AG09319 (cell line): ENCODE measurements at places on chromosomes 4 and X.

- DNase-seq = no peak
Observed at GRCh38 chr4:36303426-36304137, 22.2 kb downstream of the DTHD1 start.

DNA sequence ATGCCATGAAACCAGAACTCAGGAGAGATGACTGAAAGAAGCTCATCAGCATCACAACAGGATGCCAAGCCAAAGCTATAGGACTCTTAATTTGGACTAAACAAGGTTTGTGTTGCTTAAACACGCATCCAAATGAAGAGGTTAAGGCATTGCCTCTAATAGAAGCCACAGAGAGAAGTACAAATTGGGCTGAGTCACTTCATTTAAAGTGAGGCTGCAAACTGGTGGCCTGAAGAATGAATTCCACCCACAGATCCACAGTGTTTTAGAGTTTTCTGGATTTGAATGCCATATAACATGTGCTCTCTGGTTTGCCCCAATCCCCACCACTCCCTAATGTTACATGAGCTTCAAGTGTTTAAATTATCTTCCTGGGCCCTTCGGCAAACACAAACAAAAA lies 103.5 kb downstream of the FIP1L1 start:
- no peak for DNase-seq

- DNase-seq = no peak
Observed at GRCh38 chr4:114754616-114755015, 156.0 kb downstream of the UGT8 start.

- DNase-seq = no peak
Observed at GRCh38 chr4:13386405-13387107, 97.6 kb downstream of the RAB28 start.

- DNase-seq = peak; percentile 10
Observed at GRCh38 chr4:22356987-22357596, 158.8 kb downstream of the ADGRA3 start.

DNA sequence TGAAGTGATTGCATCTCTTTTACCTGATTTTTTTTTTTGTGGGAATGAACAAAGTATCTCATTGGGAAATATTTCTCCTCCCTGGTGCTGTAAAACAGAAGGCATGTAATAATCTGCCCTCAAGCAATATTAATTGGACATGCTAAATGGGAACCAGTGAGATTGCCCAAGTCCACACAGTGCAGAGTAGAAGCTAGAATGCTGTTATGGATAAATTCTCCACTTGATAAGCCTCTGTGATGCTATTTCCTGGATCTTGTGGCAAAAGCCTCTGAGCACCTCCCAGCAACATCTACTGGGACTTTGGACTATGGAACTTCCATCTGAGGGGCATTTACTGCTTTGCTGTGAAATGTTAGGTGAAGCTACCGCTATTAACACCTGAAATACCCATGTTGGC lies 46.9 kb upstream of the YTHDC1 start:
- DNase-seq = no peak

GRCh38 chr4:168725930-168726329 lies 229.1 kb downstream of the PALLD start:
- DNase-seq = no peak

DNA sequence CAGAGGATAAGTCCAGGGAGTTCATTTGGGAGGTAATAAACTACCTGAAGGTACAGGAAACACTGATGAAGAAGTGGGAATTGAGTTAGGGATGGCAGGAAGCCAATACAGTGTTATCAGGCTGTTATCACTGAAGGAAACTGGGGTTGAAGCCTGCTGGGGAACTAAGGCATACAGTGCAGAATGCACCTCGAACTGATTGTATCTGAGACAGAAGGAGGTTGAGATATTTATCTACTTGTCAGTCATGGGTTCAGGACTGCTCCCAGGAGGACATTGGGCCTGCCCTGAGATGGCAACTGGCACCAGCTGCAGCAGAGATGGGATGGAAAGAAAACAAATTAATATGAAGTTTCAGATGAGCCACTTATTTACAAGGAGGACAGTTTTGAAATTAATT lies 35.5 kb upstream of the CD38 start:
- DNase-seq = no peak

DNA sequence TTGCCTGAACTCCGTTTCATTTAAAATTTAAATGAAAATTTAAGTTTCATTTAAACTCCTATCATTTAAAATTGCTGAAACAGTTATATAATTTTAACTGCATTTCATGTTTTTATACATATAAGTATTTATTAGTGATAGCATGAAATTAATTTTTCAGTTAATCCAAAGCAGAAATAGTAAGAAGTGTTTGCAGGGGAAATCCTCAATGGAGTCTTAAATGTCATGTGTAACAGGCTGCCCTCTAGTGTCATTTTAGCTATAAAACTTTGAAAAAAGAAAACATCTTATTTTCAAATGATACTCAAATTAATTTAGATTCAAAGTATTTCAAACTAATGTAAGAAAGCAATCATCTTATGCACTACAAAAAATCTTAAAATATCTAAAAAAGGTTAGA lies 27.2 kb downstream of the TAPT1 start:
- DNase-seq = no peak

- no peak for DNase-seq
Observed at GRCh38 chrX:63428348-63428747, 77.2 kb upstream of the SPIN4 start.

- no peak for DNase-seq
Observed at GRCh38 chr4:121376556-121376955, 4.3 kb downstream of the QRFPR start.

DNA sequence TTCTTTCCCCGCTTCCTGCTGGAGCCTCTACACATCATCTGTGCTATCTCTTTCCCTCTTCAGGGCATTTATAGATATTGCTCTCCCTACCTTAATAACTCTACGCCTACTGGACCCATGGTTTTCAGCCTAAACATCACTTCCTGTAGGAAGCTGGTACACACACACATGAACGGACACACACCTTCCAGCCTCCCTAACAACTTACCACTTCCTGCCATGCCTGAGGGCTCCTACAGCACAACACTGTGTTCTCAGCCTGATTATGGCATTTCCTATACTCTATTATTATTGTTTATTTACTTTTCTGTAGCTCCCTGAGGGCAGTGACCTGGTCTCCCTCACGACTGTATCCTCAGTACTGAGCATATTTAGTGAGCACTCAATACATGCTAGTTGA lies 163.6 kb upstream of the MAP3K15 start:
- DNase-seq = no peak

- DNase-seq = peak; percentile 19
Observed at GRCh38 chr4:149264093-149264733, 551.4 kb downstream of the IQCM start.

DNA sequence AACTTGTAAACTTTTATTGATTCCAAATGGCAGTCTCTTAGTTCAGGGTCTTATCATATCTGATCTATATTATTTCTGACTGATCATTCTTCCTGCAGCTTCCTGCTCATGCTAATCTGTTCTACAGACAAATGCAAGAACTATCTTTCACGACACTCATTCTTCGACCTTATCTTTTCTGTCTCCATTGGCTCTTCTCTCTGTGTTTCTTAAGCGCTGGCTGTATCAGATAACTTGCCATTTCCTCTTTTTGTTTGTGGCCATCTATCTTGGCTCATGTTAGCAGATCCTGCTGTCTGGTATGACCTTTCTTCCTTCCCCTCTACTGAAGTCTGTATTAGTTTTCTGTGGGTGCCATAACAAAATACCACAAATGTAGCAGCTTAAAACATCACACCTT lies 230.5 kb upstream of the PUDP start:
- no peak for DNase-seq

DNA sequence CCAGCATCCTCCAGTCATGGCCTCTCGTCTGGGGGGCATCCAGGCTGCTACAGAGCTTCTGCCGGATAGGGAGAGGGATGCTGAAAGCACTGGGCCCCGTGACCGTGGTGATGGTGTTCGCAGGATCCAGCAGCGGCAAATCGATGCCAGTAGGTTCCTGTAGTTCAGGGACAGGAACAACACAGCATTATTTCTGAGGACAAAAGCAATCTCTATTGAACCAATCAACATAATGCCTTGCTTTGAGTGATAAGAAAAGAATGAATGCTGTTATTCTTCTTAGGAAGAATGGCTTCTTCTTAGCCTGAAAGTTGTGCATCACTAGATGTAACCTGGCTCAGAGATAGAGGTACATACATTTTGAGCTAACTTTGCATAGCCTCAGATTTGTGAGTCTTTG lies 378.6 kb downstream of the UNC5C start:
- no peak for DNase-seq

DNA sequence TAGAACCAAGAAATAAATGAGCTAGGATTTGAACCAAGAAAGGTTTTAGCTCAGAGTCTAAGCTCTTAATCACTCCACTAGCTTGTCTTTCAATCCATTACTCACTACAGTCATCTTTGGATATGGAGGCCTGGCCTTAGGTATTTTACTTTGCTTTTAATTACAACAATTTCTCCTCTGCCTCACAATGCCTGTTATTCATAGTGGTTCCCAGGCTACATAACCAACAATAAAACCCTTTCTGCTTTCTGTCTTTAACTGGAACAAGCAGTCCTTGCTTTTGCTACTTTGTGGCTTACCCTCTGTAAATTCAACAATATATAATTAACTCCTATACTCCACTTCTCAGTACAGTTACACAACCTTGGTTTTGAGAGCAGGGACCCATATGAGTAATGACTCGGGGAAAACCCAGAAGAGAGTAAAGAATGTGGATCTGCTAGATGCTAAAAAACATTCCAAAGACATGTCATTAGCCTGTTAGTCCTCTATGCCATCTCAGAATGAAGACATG lies 94.7 kb upstream of the NAP1L5 start:
- DNase-seq = peak; percentile 16

- DNase-seq = no peak
Observed at GRCh38 chrX:17919896-17920446, 58.9 kb upstream of the RAI2 start.

DNA sequence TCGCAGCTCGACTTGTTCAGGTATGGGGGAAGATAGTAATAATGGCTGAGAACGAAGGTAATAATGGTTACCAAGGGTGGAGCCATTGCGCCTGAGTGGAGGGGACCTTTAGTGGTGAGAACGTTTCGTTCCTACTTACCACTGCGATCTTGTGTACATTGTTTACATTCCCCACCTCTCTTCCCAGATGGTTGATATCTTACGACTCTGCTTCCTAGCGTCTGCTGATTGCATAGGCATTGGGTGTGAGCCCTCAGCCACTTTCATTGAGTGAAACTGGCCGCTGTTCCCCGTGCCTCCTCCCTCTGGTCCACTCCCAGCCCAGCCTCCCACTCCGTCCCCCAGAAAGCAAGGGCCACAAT lies 850 bp downstream of the IGBP1 start:
- no peak for DNase-seq

DNA sequence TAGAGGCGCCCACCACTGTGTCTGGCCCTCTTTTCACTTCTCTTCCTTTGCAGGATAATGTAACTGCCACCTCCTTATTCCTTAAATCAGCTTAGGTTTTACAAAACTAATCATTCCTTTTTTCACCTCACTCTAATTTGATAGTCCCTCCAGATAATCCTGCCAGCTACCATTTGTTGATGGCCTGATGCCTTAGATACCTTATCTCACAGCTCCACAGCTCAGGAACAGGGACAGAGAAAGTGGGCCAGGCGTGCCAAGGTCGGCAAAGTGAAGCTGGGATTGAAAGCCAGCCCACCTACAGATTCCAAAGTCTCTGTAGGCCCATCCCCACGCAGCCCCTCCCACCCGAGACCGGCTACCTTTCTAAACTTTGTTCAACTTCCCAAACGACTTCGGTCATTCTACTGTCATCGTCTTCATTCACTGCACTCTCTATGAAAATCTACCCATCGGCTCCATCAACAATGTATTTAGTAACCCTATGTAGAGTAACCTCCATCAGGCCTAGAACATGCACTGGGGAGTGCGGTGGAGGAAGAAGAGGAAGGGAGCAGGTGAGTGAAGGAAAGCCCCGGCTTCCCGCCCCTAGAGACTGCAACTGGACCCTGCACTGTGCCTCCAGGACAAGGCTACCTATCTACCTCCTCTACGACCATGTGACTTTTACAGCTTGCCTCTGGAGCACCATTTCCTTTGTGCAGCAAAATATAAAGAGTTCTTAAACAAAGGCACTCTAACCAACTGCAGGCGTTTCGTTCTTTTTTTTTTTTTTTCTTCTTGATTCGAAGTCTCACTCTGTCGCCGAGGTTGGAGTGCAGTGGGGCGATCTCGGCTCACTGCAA lies 1.5 kb downstream of the CASP6 start:
- DNase-seq = no peak

GRCh38 chrX:70979136-70979762 lies 48.4 kb upstream of the SLC7A3 start:
- no peak for DNase-seq

DNA sequence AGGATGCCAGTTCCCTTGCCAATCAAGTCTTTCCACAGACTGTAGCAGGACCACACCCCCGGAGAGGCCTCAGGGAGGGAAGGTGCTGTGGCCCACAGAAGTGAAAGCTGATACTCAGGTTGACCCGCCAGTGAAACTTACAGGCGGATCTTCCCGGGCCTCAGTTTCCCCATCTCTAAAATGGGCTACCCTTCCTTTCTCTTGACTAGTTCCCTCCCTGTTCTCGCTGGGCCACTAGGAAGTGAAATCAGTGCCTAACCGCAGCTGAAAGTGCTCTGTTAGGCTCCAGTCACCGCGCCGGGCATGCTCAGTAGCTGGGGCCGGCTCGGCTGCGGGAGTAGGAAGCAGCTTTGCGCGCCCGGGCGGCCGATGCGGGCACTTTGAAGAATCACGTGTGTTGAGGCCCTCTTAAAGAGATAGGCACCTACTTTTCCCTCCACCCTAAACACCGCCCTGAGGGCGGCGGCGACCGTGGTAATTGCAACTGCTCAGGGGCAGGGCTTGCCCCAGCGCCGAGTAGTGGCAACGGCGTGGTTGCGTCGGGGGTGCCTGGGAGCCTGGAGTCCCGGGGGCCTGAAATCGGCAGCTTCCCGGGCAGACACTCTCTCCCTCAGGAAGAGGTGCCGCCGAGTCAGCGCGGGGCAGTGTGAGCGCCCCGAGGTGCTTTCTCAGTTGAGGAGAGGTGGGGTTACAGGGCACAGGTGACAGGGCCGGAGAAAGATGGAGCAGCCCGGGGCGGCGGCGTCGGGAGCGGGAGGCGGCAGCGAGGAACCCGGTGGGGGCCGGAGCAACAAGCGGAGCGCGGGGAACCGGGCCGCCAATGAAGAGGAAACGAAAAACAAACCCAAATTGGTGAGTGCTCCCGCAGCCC lies at the start of gene DIAPH2:
DIAPH2 (plus strand) TSS at position 504 of the 871 bp plus-strand sequence.
- no peak for DNase-seq

GRCh38 chrX:46202733-46203514 lies 342.3 kb downstream of the ZNF674 start:
- DNase-seq = no peak

DNA sequence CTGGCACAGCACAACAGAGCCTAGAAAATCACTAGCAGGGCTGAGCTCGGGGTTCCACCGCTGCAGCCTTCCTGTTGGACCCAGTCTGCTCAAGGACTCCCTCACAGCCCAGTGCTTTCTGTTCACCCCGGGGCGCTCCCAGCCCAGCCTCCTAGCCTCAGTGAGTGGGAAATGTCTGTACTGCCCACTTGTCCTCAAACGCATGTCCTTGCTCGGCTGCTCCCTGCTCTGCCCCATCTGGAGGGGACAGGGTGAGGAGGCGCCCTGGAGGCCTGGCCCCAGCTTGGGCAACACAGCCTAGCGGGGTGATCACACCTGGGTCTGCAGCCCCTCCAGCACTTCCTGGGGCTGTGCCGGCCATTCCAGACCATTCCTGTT lies 11.9 kb upstream of the CCNQ start:
- no peak for DNase-seq
